ENCODE measurements at places on chromosomes 12 and 14.

GRCh38 chr14:33986804-33987203 lies 35.9 kb upstream of the EGLN3 start:
- DNase-seq, result no peak

- DNase-seq, result no peak
Observed at GRCh38 chr14:62947301-62947700, 98.0 kb downstream of the KCNH5 start.

DNA sequence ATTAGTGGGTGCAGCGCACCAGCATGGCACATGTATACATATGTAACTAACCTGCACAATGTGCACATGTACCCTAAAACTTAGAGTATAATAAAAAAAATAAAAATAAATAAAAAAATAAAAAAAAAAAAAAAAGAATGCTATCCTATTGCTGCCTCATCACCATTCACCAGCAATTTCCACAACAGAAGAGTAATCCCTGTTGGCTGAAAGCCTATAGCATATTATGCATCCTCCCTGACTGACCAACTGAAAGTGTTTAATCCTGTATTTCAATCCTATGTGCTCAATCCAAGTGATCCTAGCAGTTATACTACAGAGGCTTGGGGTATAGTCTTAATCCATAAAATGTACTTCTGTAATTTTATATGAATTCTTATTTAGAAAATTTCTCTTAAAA lies 18.5 kb downstream of the DICER1 start:
- no peak for DNase-seq

DNA sequence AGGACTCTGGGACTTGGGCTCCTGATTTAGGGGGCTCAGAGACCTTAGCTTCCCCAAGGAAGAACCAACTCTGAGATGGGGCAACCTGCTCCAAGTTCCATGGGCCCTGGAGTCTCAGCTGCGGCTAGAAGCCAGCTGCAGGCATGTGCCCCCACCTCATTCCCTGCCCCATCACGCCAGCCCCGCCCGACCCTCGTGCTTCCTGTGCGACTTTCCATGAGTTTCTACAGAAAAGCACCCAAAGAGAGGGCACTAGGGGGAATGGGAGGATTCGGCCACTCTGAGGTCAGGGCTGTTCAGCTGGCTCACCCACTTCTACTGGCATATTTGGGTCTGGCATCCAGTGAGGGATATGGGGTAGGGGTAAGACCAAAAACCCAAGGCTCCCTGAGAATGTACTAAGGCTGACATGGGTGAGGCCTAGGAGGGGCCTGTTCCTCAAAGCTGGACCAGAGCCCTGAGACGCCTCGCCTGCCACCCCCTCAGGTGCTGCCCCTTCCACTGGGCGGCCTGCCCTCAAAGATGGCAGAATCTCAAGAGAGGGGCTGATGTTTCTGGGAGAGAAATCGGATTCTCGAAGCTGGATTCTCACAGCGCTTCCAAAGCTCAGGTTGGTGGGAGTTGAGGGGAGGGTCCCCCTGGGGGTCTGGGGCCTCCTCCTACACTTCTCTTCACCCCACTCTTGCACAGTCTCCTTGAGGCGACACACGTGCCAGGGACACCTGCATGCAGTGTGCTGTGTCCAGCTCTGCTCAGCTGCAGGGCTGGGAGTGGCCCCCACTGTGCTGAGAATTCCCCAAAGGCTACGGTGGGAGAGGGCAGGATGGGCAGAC lies 22.1 kb downstream of the FAIM2 start:
- DNase-seq, result no peak

GRCh38 chr12:123546281-123546680 lies 12.8 kb upstream of the RILPL1 start:
- DNase-seq, result no peak
